ENCODE measurements at places on chromosomes 11 and 22.

- DNase-seq: no peak
Observed at GRCh38 chr22:19619144-19620009, 94.9 kb upstream of the SEPTIN5 start.

DNA sequence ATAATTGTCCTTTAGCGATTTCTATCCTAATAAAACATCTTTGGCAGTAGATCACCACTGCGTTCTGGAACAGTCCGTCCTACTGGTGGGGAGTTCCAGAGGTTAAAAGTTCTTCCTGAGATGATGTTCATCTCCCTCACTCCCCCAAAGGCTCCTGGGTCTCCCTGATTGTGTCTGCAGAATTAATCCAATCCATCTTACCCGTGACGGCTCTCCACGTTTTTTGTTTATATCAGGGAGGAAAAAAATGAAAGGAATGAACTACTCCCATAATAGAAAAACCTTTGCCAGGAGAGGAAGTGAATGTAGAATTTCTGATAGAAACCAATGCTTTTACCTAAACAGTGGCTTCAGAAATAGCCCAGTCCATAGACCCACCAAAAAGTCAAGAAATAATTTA, 81.6 kb downstream of the LARGE1 start:
- no peak for DNase-seq

GRCh38 chr11:10743354-10744000, 7.6 kb upstream of the CTR9 start:
- DNase-seq: no peak

DNA sequence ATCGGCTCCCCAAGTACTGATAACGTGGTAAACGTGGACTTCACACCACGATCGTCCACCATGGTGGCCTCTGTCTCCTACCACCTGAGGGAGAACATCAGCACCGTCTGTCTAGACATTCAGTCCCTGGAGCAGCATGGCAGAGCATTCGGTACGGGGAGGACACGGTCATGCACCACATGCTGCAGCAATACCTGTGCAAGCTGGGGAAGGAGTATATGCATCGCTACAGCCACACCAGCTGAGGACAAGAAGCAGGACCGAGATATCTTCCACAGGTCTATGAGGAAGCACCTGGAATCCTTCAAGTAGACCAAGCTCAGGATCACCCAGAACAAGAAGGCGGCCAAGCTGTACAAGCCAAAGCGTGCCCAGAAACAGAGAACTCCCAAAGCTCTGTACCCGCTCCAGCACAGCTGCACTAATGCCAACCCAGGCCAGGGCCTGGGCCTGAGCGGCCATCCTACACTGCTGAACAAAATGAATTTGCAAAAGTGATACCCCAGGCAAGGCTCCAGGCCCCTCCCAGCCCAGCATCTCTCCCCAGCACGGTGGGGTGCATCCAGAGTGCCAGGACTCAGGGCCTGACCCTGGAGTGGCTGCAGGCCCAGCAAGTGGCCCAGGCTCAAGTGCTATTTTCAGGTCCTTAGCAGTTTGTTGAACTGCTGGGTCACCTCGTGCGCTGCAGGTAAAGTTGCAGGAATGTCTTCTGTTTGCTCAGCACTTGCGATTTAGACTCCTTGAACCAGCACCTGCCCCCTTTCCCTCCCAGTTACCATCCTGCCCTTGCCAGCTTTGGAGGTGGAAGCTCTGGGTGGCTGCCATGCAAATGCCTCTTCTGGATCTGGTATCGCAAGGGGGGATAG, 119.3 kb upstream of the SERPIND1 start:
- DNase-seq: no peak

DNA sequence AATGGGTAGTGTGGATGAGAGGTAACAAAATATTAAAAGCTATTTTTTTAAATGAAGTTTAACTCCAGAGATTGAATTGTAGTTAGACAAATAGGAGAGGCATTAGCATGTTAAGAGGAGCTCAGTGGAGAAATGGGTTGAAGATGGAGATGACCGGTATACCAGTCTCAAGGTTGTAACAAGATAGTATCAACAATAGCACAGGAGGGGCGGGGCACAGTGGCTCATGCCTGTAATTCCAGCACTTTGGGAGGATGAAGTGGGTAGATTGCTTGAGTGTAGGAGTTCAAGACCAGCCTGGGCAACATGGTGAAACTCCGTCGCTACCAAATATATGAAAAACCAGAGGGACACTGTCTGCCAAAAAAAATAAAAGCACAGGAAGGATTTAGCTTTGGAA, 6.0 kb upstream of the ANKRD42 start:
- DNase-seq: no peak

GRCh38 chr22:33896575-33897447, 23.5 kb downstream of the LARGE1 start:
- no peak for DNase-seq

- DNase-seq: no peak
Observed at GRCh38 chr22:44274918-44275630, 37.7 kb downstream of the SHISAL1 start.

GRCh38 chr22:18148293-18148965, 1.5 kb upstream of the USP18 start:
- DNase-seq: no peak

Data from stimulated activated CD4-positive, alpha-beta T cell treated with anti-CD3 and anti-CD28 coated beads, Interleukin-12 subunit alpha, Interleukin-12 subunit beta, amount 100 ng/mL, for 4 hours (primary cell).